Uterine smooth muscle cell (primary cell): ENCODE measurements at places on chromosomes 2 and 18. TPM values are rescaled to one million over a fixed set of nuclear protein-coding genes. Genes with fewer than 3 reads are reported as not detected.

Gene LOXHD1
- total RNA-seq: not detected in 2 replicates

Gene CRYGD
- total RNA-seq: not detected in 2 replicates

Gene TRABD2A
- 2.5 and 4.8 TPM in 2 replicates for total RNA-seq

Gene SLC5A6
- 19.4 and 30.4 TPM in 2 replicates for total RNA-seq

Gene RAB27B
- 18.3 and 22.2 TPM in 2 replicates for total RNA-seq

Gene TMEM169
- total RNA-seq: 0.37 and 0.66 TPM in 2 replicates

Gene PLCL1
- total RNA-seq: 0.77 and 1.9 TPM in 2 replicates

Gene LRRTM4
- not detected in 2 replicates for total RNA-seq

Gene ERFE
- total RNA-seq: 2.1 and 3.1 TPM in 2 replicates

Gene PIKFYVE
- total RNA-seq: 38.1 and 44.8 TPM in 2 replicates

Gene CLIP4
- 62.1 and 110 TPM in 2 replicates for total RNA-seq

Gene HMSD
- 0.25 and 0.89 TPM in 2 replicates for total RNA-seq

Gene MAB21L4
- under 0.01 TPM in 1 of 2 replicates, not detected in the other for total RNA-seq

Gene PTGR3
- total RNA-seq: 19.6 and 29.2 TPM in 2 replicates

Gene MC5R
- total RNA-seq: not detected in 2 replicates

Gene WDR7
- total RNA-seq: 27.6 and 30.3 TPM in 2 replicates

Gene L3MBTL4
- total RNA-seq: 0.44 and 1.6 TPM in 2 replicates

Gene AP1S3
- total RNA-seq: 6.0 and 10.2 TPM in 2 replicates

Gene SAG
- total RNA-seq: not detected in 2 replicates

Gene AUP1
- 78.6 and 82.2 TPM in 2 replicates for total RNA-seq

Gene DHRS9
- total RNA-seq: not detected in 2 replicates

Gene RDH14
- 24.4 and 31.4 TPM in 2 replicates for total RNA-seq

Gene POMC
- total RNA-seq: 1.1 and 1.7 TPM in 2 replicates

Gene GALR1
- under 0.01 TPM in 1 of 2 replicates, not detected in the other for total RNA-seq

Gene RBFA
- total RNA-seq: 31.2 and 31.5 TPM in 2 replicates
